Tongue (tissue), 3 donors: ENCODE measurements at places on chromosomes 12 and 14. TPM values are rescaled to one million over a fixed set of nuclear protein-coding genes. Genes with fewer than 3 reads are reported as not detected.

- DNase-seq = no peak
Measured at GRCh38 chr12:8612629-8613028, at the start of gene AICDA. Gene AICDA, minus strand, starts transcription at chr12:8612859. Its CDS starts 92 bp downstream, at chr12:8612767.

DNA sequence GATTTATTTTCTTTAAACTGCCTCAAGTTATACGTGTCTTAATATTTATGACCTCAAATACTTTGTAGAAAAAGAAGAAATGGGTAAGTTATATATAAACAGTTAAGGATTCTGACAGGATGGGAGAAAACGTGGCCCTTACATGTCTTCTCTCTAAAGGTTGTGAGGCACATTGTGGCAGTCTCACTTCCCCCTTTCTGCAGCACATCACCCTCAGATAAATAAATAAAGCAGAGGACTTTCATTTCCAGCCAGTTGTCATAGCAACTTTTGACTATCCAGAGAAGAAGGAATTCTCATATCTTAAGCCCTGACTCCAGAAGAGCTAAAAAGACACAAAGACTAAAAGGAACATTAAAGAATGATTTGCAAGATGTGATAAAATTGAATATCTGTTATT, 28.8 kb upstream of the CEP83 start:
- peak; percentile 1 for DNase-seq

- DNase-seq = no peak
Measured at GRCh38 chr12:92905811-92906554, 23.1 kb downstream of the EEA1 start.

GRCh38 chr14:88490168-88490567, 64.6 kb downstream of the PTPN21 start:
- DNase-seq = no peak

The REC8 gene
- 8.6 TPM for total RNA-seq

The SLC38A4 gene
- 12.0 TPM for total RNA-seq

DNA sequence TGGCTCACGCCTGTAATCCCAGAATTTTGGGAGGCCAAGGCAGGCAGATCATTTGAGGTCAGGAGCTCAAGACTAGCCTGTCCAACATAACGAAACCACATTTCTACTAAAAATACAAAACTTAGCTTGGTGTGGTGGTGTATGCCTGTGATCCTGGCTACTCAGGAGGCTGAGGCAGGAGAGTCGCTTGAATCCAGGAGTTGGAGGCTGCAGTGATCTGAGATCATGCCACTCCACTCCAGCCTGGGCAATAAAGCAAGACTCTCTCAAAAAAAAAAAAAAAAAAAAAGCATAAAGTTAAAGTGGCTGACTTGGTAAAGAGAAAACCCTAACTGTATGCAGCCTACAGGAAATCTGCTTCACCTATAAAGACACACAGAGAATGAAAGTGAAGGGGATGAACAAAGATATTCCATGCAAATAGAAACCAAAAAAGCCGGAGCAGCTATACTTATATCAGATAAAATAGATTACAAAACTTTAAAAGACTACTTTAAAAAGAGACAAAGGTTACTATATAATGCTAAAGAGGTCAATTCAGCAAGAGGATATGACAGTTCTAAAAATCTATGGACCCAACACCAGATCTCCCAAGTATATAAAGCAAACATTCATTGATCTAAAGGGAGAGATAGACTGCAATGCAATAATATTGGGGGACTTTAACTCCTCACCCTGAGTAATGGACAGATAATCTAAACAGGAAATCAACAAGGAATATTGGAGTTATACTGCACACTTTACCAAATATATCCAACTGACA, 4.1 kb downstream of the CLEC2B start:
- DNase-seq = no peak

- DNase-seq = no peak
Measured at GRCh38 chr12:104673696-104674482, 217.1 kb downstream of the CHST11 start.

The TC2N gene
- total RNA-seq = 30.9 TPM

The HOXC5 gene
- total RNA-seq = not detected

The TDRD9 gene
- total RNA-seq = 1.0 TPM

GRCh38 chr14:23558346-23559009, 2.4 kb downstream of the THTPA start:
- DNase-seq = no peak

DNA sequence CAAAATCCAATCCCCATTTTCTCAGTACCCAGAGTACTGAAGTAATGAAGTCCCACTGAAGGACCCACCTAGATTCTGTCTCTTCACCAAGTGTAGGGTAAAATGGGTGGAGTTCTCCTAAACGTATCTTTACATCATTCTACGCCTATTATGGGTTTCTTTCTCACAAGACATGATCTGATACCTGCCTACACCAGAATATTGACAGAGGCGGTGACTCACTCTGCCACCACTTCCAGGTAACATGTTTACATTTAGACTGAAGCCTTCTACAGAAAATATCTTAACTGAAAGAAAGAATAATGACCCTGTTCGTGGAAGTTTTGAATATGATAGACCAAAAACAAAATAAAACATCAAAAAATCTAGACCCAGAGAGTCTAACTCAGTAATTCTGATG, 89.8 kb downstream of the BTG1 start:
- no peak for DNase-seq

DNA sequence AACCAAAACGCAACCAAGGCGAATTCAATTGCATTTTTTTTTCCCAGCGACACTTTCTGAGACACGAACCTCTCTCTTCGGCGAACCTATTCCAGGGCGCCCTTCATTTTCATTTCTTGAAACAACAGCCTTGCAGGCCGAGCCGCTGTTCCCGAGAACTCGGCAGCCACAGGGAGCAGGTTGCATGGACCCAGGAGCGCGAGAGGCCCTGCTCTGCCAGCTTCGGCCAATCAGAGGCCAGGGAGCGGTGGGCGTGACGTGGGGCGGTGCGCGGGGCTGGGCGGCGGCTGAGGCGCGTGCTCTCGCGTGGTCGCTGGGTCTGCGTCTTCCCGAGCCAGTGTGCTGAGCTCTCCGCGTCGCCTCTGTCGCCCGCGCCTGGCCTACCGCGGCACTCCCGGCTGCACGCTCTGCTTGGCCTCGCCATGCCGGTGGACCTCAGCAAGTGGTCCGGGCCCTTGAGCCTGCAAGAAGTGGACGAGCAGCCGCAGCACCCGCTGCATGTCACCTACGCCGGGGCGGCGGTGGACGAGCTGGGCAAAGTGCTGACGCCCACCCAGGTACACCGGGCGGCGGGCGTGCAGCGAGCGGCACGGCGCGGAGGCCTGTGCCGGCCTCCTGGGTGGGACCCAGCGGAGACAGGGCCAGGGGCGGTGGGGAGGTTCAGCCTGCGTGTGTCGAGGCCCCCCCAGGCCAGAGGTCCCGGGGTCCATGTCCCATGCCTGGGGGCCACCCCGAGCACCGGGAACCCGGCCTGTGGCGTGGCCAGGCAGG, at the start of gene PEBP1:
TSS of gene PEBP1 (plus strand) at position 337 of the 771 bp plus-strand sequence. CDS start at position 423, 86 bp downstream.
- peak; percentile 95 for DNase-seq

GRCh38 chr14:89855961-89856656, 98.4 kb downstream of the EFCAB11 start:
- no peak for DNase-seq

DNA sequence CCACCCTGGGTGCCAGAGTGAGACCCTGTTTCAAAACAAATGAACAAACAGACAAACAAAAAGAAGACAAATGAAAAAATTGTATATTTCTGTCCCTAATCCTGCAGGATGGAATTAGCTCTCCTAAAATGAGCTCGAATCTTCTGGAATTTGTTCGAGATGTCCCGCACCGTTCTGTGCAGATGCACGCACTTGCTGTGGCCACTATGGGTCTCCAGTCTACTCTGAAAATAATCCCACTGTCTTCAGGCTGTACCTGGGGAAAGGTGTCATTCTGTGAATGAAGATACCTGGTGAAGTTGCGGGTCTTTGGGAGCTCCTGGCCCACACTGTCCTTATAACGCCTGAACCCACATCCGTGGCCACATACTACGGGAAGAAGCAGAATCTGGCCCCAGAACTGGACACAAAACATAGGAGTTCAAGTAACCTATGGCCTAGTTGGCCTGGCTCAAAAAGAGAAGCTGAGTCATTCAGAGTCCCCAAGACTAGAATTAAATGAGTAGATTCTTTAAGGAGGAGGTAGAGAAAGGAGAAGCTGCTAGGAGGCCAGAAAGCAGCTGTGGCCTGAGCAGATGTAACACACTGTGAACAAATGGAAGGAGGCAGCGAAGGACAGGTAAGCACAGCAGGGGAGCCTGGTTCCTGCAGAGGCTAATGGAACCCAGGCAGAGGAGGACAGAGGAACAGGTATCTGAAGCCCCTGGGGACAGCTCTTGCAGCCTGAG, 108.6 kb downstream of the FOXN3 start:
- DNase-seq = no peak

The LPAR5 gene
- 2.6 TPM for total RNA-seq

The RPL10L gene
- total RNA-seq = not detected

The LALBA gene
- total RNA-seq = not detected

DNA sequence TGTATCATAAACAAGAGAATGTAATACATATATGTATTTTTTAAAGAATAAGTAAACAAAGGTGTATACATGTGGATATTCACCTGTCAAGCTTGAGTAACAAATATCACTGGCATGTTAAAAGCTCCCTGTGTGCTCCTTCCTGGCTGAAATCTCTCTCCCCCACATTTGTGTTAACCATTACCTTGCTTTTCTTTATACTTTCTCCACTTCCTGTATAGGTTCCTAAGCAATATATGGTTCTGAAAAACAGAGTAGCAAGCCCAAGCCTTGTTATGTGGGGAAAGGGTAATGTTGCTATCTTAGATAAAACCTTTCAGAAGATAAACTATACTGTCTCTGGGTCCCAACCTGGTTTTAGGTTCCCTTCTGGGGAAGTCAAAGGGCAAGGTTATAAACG, 32.3 kb upstream of the TBC1D30 start:
- no peak for DNase-seq

The TAS2R42 gene
- total RNA-seq = not detected

- peak; percentile 69 for DNase-seq
Measured at GRCh38 chr14:60215520-60216420, 33.3 kb upstream of the PPM1A start.

DNA sequence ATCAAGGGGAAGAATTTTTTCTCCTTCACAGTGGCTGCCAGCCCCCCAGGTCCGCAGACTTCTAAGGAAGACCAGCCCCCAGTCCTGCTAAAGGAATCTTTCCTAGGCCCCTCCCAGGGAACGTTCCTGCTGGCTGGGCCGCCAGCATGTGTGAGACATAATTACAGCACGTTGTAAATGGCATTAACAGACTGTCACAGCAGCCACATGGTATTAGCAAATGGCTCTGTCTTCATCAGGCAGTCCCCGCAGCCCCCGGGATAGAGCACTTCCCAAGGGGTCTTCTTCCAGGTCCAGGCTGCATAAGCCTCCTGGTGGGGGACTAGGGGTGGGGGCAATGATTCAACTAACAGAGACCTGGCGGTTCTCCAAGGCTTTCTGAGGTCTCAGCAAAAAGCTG, 34.9 kb upstream of the FAM222A start:
- DNase-seq = peak; percentile 18
